IMR-90 (cell line): ENCODE measurements at places on chromosomes 5 and 9. TPM values are rescaled to one million over a fixed set of nuclear protein-coding genes. Genes with fewer than 3 reads are reported as not detected.

GRIA1 gene
- 1.3 and 1.4 TPM in 2 replicates for total RNA-seq

SEMA6A gene
- 0.28 and 0.36 TPM in 2 replicates for total RNA-seq

CAPSL gene
- total RNA-seq = not detected in 2 replicates

C9 gene
- total RNA-seq = not detected in 2 replicates

RAB3C gene
- not detected in 2 replicates for total RNA-seq

PCDHGC4 gene
- 1.1 and 1.6 TPM in 2 replicates for total RNA-seq

C9orf153 gene
- total RNA-seq = not detected in 2 replicates

DNA sequence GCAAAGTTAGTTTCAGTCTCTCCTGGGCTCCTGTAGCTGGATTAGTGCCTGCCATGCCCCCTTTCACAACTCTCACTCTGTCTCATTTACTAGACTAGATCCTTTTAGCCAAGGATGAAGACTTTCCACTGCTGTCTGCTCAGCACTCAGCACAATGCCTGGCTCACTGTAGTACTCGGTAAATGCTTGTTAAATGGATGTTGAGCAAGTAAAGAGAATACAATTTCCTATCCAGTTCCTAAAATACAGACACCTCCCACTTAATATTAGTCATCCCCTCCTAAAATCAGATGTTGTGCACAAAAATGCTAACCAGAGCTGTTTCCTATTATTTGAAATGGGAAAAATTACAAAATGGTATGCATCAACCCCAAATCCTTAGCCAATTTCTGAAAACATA, 195.8 kb downstream of the SREK1 start:
- no peak for DNase-seq

DNA sequence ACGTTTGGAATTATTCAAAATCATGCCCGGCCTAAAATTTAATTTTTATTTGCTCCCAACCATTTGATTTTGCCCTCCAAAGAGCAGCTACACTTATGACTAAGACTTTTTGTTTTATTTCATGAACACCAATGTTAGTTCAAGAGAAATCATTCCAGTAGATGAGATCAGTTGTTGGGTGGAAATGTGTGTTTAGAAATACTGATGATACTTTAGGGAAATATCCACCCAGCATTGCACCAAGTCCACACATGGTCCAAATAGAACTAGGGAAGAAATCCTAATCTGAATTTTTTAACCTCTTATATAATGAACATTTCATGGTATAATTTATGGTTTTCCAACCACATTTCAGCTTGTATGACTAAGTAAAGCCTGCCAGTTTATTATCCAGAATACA, 28.3 kb upstream of the GOLPH3 start:
- DNase-seq = peak; percentile 88

DNA sequence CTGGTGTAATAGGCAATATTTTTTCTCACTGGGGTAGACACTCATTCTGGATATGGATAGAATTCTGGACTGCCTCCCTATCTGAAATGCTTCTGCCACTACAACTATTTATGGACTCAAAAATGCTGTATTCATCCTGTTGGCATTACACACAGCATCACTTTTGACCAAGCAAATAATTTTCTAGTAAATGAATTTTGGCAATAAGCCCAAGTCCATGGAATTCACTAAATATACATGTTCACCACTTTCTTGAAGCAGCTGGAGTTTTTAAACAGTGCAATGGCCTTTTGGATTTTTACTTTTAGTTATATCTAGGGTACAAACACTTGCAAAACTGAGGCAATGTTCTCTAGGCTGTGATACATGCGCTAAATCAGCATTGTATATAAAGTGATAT, 724.9 kb upstream of the EDIL3 start:
- peak; percentile 0 for DNase-seq

DNA sequence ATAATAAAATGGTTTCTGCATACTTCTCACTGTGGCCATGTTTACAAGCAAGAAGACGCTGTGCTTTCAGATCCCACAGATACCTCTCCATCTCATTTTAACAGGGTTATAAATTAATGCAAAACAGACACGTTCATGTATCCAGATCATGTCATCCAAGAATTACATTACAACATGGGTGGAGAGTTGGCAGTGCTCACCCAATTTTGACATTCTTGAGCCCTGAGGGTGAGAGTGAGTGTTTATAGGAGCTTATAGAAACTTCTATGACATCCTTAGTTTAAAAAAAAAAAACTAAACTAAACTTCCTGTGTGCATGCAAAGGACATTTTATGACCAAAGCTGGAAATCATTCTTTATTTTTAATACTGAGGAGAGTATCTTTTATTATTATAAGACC, 9.1 kb downstream of the PRKACG start:
- peak; percentile 5 for DNase-seq

- DNase-seq = no peak
These were observed 59.0 kb downstream of the LMX1B start for GRCh38 chr9:126672634-126673284.

DNA sequence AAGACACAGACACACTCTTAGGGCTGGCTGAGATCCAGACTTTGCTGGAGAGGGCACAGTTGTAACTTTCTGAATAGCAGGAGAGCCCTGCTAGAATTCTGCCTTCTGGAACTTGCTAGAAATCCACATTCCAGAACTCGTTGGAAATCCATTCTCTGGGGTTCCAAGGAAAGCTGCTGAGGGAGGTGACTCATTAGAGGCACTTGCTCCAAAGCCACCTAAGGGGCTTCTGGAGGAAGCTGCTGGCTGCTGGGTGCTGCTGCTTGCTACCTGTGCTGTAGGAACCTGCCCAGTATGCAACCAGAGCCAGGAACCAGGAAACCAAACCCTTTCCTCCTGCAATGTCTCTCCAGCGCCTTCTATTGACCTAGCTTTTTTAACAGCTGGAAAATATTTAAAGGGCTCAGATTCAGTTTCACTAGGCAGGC, 4.1 kb upstream of the TLE4 start:
- DNase-seq = no peak

DNA sequence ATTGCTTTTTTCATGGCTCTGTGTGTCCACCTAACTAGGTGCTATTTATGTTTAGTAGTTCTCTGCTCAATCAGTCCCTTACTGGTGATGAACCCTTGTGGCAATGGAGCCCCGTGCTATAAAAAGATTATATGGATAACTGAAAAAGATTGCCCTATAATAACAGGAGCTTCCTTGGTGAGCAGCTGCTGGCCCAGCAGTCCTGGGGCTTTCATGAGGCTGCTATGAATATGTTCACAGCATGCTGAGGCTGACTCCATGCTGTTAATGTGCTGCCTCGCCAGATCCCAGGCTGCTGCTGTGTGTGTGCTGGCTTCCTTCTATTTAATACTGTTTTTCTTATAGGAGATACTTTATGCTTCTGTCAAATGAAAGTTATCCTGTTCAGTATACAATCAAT, 357.5 kb downstream of the TAF11L14 start:
- DNase-seq = no peak

GRCh38 chr9:120937127-120937526, 10.5 kb upstream of the TRAF1 start:
- no peak for DNase-seq

DNA sequence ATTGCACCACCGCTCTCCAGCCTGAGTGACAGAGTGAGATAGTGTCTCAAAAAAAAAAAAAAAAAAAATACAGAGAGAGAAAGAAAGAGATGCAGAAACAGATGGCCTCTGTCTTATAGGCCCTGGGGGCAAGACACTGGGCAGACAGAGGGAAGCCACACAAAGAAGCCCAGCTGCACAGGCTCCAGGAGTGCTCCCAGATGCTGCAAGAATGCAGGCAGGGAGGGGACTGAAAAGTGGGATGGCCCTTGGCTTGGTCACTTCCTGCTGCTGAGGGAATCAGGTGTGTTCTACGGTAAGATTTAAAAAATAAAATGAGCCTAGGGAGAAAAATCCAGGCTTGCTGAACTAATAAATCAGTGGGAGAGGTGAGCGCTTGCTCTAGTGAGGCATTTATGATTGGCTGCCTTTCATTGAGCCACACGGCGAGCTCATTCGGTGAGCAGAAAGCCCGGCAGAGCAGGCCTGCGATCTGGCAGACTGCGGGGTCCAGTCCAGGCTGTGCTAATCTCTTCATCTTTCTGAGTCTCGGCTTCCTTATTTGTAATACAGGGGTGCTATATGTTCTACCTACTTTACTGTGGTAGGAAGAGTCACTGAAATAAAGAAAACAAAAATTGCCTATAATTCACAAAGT, 80.6 kb downstream of the RAD23B start:
- DNase-seq = no peak

GRCh38 chr9:116275418-116276195, 122.0 kb downstream of the PAPPA start:
- DNase-seq = peak; percentile 71

DNA sequence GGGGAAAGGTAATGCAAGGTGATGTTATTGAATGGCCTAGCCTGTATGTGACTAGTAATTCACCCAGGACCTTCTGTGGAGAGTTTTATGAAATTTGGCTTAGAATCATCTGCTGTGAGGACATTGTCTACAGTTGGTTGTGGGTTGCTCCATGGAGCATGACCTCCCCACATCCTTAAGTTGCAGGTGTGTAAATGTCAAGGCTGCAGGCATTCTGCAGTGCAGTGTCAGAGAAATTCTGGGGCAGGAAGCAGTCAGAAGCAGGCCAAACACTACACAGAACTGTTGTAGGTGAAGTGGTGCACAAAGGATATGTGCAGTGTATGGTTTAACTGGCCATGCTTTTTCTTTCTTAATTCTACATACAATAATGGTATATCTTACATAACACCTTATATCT, 588.3 kb downstream of the EBF1 start:
- no peak for DNase-seq

GRCh38 chr5:169001394-169001793, 299.5 kb downstream of the SLIT3 start:
- no peak for DNase-seq

DNA sequence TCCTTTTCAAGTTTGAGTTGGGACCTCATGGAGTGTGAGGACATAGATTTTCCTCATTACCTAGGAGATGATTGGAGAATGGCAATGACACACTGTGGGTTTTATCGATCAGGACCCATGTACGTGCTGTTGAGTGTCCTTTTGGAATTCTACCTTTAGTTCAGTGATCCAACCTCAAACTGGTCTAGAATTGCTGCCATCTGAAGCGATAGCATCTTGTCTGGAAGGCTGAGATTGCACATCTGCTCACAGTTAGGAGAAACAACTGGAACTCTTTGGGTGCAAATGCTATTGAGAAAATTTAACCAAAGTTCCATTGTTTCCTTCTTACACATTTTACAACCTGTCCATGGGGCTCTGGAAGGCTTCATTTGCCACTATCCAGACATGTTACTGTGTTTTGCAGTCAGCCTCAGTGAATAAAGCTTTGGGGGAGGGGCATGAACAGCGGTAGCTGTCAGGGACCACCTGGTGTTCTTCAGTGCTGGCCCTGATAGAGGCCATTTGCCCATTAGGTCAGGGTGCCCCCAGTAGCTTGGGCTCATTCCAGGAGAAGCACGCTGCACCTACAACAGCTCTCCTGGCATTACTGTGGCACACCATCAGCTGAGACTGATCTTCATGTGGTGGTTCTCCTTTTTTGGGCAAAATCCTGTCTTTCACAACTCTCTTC, 123.1 kb downstream of the PDE8B start:
- DNase-seq = no peak

- DNase-seq = no peak
These were observed 593.0 kb upstream of the SGCD start for GRCh38 chr5:155733935-155734334.

GRCh38 chr9:35907711-35908503, 1.4 kb upstream of the SPAAR start:
- peak; percentile 88 for DNase-seq

GRCh38 chr5:179333796-179334761, 11.2 kb downstream of the ADAMTS2 start:
- DNase-seq = no peak

- DNase-seq = no peak
These were observed 78.8 kb downstream of the ADAMTS2 start for GRCh38 chr5:179266291-179267070.

DNA sequence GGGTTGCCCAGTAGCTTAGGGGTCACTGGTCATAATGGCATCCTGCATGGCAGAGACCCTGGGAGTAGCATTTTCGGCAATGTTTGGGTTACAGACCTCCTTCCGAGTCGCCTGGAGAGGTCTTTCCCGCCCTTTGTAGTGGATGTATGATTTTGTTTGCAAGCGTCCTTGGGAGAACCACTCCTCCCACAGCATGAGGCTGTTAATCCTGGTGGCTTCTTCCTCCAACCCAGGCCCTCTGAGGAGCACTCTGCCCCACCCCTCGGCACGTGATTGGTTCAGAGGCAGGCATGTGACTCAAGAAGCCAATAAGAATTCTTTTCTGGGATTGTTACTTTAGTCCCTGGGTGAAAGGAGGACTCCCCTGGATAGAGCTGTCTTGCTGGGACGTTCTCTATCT, 30.2 kb upstream of the GRHPR start:
- no peak for DNase-seq

DNA sequence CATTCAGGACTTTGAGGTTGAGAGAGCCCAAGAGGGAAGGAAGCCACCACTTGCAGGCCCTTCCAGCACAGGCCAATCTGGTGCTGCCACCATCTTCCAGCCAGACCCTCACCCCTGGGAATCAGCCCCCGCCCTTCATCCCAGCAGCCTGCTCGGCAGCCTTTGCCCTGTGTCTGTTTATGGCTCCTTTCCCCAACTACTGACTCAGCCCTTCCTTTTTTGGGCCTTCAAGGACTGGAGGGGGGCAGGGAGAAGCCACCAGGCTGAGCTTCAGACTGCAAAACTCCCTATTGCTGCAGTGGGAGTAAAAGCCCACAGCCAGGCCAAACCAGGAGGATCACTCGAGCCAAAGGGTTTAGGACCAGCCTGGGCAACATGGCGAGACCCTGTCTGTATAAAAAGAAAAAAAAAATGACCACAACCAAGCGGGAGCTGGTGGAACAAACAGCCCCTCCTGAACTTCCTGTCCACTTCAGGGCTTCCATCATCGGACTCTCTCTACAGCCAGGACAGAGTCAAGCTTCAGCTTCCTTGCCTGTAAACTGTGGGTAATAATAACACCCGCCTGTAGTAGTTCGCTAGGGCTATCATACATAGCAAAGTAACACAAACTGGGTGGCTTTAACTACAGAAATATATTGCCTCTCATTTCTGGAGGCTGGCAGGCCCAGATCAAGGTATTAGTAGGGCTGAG, 85.9 kb upstream of the IL17B start:
- peak; percentile 78 for DNase-seq

DNA sequence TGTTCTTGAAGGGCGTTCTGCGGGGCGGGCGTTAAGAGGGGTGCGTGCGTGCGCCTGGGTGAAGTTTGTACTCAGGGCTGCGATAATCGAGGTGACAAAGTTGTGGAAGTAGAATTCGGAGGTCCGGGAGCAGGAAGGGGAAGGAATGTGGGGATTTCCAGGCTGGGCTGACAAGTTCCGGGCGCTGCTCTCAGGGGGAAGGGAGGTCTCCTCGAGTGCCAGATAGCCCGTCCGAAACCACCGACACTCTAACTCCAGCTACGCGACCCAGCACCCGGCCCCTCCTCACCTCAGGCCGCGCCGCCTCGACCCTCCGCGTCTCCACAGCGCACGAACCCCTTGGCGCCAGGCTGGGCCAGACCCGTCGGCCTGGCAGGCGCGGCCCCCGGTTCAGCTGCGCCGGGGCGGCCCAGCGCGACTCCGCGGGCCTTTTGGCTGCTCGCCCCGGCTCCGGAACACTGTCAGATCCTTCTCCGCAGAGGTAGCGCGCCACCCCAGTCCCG, at the start of gene IL6ST:
IL6ST (minus strand) TSS at position 469 of the 503 bp plus-strand sequence. CDS start 18,685 bp downstream, outside the sequence.
- peak; percentile 93 for DNase-seq
